Activated naive CD8-positive, alpha-beta T cell treated with anti-CD3 and anti-CD28 coated beads, Interleukin-2, amount 10 ng/mL, durations not matched to agents 7 days and 5 days (primary cell): ENCODE measurements at places on chromosomes 11 and 22. TPM values are rescaled to one million over a fixed set of nuclear protein-coding genes. Genes with fewer than 3 reads are reported as not detected.
A peak's percentile ranks its signal among the peaks of the same experiment; 100 is the strongest.

DNA sequence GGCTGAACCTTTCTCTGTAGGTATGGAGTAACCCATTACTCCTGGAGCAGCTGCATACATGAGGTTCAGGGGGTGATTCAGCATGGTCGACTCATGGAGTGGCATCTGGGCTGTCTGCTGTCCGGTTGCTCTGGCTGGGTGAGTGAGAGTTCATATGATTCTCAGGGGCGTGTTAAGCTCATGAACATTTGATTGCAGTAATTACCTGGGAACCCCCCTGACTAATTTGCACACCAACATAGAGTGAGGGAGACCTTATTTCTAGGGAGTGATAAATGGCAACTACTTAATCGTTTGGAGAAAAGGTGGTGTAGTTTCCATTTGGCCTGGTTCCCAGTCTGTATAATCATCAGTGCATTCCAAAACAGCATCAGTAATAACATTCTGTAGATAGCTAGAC lies 661.9 kb downstream of the ETS1 start:
- H3K4me1 ChIP-seq: no peaks in the 10 kb centered on the region
- H3K27ac ChIP-seq: no peak overlapping the region
- no peaks in the 10 kb centered on the region for H3K27me3 ChIP-seq

GRCh38 chr11:62360685-62361084 lies 23.4 kb downstream of the ASRGL1 start:
- H3K27ac ChIP-seq: no peak overlapping the region
- no peak for DNase-seq
- no peaks in the 10 kb centered on the region for H3K27me3 ChIP-seq
- no peaks in the 10 kb centered on the region for H3K4me1 ChIP-seq
- no peak overlapping the region for H3K4me3 ChIP-seq

GRCh38 chr11:129323896-129324502 lies 51.6 kb upstream of the BARX2 start:
- peaks cover 2% of the 10 kb centered on the region for H3K27me3 ChIP-seq
- H3K27ac ChIP-seq: no peak overlapping the region
- no peak for DNase-seq
- no peak overlapping the region for H3K4me3 ChIP-seq
- no peaks in the 10 kb centered on the region for H3K36me3 ChIP-seq

Gene POLA2
- total RNA-seq: 62.2 TPM

Gene SRRD
- 18.9 TPM for total RNA-seq

Gene RIBC2
- 12.1 TPM for total RNA-seq

Gene CAVIN3
- total RNA-seq: 1.6 TPM

Gene DUSP8
- 3.4 TPM for total RNA-seq

GRCh38 chr11:35357923-35358322 lies 61.4 kb downstream of the SLC1A2 start:
- H3K27ac ChIP-seq: no peak overlapping the region
- H3K4me1 ChIP-seq: peaks cover 4% of the 10 kb centered on the region
- no peaks in the 10 kb centered on the region for H3K36me3 ChIP-seq
- peaks cover 3% of the 10 kb centered on the region for H3K27me3 ChIP-seq
- H3K4me3 ChIP-seq: no peak overlapping the region

- no peaks in the 10 kb centered on the region for H3K36me3 ChIP-seq
- no peak for DNase-seq
- peaks cover 3% of the 10 kb centered on the region for H3K27me3 ChIP-seq
Observed at GRCh38 chr22:44971651-44972362, 38.0 kb downstream of the PHF21B start.

DNA sequence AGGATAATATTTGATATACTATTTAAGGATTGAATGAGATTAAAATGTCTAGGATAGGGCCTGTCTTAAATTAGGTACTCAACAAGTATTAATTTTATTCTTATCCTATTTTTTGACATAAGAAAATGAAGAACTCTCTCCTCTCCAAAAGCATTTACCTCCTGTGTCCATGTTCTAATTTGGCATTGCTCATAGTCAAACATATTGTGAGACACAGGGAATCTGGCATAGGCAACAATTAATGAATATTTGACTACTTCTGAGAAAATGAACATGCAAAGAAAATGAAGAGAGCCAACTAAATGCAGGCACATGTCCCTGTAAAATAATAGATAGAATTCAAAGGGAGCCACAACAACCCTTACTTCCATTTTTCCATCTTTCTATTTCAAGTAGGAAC lies 198.5 kb upstream of the C11orf87 start:
- peaks cover 2% of the 10 kb centered on the region for H3K27me3 ChIP-seq
- no peak overlapping the region for H3K4me3 ChIP-seq
- H3K36me3 ChIP-seq: no peaks in the 10 kb centered on the region
- H3K27ac ChIP-seq: no peak overlapping the region
- DNase-seq: no peak

GRCh38 chr22:22527312-22527711 lies 7.2 kb upstream of the ZNF280A start:
- H3K27me3 ChIP-seq: peaks cover 17% of the 10 kb centered on the region
- no peak for DNase-seq
- no peak overlapping the region for H3K27ac ChIP-seq

DNA sequence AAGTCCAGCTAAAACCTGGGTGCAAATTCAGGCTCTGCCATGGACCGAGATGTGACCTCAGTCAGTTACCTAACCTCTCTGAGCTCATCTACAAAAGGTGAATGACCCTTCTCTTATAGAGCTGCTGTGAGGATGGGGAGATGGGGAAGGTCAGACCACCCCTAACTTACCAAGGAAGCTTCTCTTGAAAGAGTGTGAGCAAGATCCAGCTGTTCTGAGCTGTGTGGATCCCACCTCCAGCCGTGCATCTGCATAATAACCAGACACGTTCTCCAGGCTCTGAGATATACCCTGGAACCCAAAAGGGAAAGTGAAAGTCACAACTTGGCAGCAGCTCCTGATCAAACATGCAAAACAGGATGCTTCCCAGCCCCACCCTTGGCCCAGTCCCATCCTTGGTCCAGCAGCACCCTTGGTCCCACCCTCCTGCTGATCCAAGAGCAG lies at the start of gene APOL3:
TSS of gene APOL3 (minus strand) at position 257 of the 444 bp plus-strand sequence. CDS start 11,700 bp downstream, outside the sequence.
- H3K4me3 ChIP-seq: peak within 1 kb of the TSS; percentile 90
- peaks cover 78% of the 10 kb centered on the region for H3K4me1 ChIP-seq
- no peaks in the 10 kb centered on the region for H3K27me3 ChIP-seq
- no peak for DNase-seq

Gene C11orf91
- total RNA-seq: not detected

DNA sequence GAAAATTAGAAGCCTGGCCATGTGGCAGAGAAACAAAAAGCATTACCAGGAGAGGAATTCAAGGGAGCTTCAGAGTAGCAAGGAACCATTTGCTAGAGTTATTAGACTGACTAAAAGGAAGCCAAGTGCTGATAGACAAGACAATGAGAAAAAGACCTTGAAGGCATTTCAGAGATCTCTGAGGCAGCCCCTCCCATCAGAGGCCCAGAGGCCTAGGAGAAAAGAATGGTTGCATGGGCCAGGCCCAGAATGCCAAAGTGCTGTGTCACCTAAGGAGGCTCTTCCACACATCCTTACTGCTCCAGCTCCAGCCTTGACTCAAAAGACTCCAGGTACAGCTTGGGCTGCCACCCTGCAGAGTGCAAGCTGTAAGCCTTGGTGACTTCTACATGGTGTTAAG lies 61.8 kb upstream of the POU2AF2 start:
- peaks cover 12% of the 10 kb centered on the region for H3K27me3 ChIP-seq
- no peak for DNase-seq
- H3K4me3 ChIP-seq: no peak overlapping the region
- no peak overlapping the region for H3K27ac ChIP-seq

- peaks cover 28% of the 10 kb centered on the region for H3K4me1 ChIP-seq
- peak overlapping the region; percentile 46 for H3K27ac ChIP-seq
- no peaks in the 10 kb centered on the region for H3K36me3 ChIP-seq
- H3K27me3 ChIP-seq: peaks cover 60% of the 10 kb centered on the region
- H3K4me3 ChIP-seq: peak overlapping the region; percentile 75
Observed at GRCh38 chr22:37804881-37805809, 2.6 kb upstream of the GCAT start.

- H3K27me3 ChIP-seq: peaks cover 2% of the 10 kb centered on the region
- H3K4me3 ChIP-seq: no peak overlapping the region
- H3K4me1 ChIP-seq: no peaks in the 10 kb centered on the region
- H3K36me3 ChIP-seq: no peaks in the 10 kb centered on the region
- no peak overlapping the region for H3K27ac ChIP-seq
Observed at GRCh38 chr11:116418388-116419041, 354.3 kb downstream of the BUD13 start.

GRCh38 chr11:96267496-96268032 lies 75.4 kb downstream of the MAML2 start:
- H3K27me3 ChIP-seq: no peaks in the 10 kb centered on the region
- peaks cover 49% of the 10 kb centered on the region for H3K4me1 ChIP-seq
- peak overlapping the region; percentile 80 for H3K27ac ChIP-seq
- peaks cover 51% of the 10 kb centered on the region for H3K36me3 ChIP-seq
- H3K4me3 ChIP-seq: peak overlapping the region; percentile 70

GRCh38 chr11:27720277-27720830 lies 20.1 kb upstream of the BDNF start:
- peak; percentile 39 for DNase-seq
- H3K4me1 ChIP-seq: peaks cover 3% of the 10 kb centered on the region
- H3K27ac ChIP-seq: no peak overlapping the region
- H3K36me3 ChIP-seq: peaks cover 8% of the 10 kb centered on the region

DNA sequence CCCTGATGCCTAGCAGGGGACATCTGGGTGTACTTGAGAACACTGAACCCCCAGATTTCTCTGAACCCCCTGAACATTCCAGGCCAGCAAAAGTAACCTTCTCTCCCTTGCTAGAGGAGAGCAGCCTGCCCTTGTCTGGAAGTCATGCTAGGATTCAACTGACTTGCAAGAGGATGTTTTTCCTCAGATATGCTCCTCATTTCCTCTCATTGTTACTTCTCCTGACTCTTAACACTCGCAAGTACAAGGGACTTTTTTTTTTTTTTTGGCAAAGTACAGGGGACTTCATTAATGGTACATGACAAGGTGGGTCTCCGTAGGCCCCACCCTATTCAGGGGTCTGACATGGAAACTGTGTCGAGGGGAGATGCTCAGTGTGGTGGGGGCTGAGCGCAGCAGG lies 6.3 kb upstream of the MCHR1 start:
- DNase-seq: no peak
- H3K4me1 ChIP-seq: peaks cover 17% of the 10 kb centered on the region
- no peaks in the 10 kb centered on the region for H3K27me3 ChIP-seq
- no peak overlapping the region for H3K4me3 ChIP-seq

Gene MRPL49
- total RNA-seq: 53.6 TPM

DNA sequence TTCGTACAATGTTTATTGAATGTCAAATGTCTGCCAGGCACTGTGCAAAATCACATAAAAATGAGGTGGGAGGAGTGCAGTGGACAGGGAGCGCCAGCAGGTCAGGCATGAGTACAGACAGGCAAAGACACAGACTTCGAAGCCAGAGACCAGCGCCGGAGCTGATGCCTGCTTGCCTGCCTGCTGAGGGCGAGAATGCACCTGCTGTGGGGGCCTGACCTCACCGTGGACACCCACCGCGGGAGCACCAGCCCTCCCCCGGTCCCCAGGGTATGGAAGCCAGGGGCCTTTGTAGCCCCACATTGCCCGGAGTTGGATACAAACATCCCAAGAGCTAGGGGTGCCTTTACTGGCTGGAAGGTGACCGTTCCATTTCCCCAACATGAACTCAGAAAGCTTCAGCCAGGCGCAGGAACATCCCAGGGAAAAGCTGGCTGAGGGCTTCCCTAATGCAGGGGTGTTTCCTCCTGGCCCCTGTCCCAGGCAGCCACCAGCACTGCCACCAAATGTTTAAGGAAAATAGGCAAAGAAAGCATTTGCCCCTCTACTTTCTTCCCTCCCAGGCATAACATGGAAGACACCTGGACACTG lies 17.9 kb downstream of the IFITM10 start:
- no peak overlapping the region for H3K4me3 ChIP-seq
- no peak for DNase-seq
- peaks cover 52% of the 10 kb centered on the region for H3K4me1 ChIP-seq

- no peaks in the 10 kb centered on the region for H3K36me3 ChIP-seq
- H3K4me1 ChIP-seq: no peaks in the 10 kb centered on the region
- no peak overlapping the region for H3K4me3 ChIP-seq
- peaks cover 2% of the 10 kb centered on the region for H3K27me3 ChIP-seq
- DNase-seq: no peak
Observed at GRCh38 chr11:117631336-117632140, 165.5 kb downstream of the DSCAML1 start.

DNA sequence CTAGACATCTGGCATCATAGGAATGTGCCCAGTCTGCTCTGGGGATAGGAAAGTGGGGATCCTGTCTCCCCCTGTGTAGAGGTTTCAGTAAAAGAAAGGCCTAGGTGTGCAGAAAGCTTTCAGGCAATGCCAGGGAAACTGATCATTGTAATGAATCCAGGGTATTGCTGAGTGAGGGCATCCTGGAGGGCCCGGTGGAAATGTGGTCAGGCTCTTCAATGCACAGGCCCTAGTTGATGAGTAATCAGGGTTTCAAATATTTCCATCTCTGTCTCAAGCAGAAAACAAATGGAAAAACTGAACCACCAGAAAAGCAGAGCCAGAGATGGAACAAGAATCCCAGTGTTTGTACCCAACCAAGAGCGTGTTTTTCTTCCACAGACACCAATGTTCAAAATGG lies 2.0 kb downstream of the CD3E start:
- peak overlapping the region; percentile 99 for H3K27ac ChIP-seq
- peaks cover 51% of the 10 kb centered on the region for H3K36me3 ChIP-seq
- DNase-seq: no peak
- no peaks in the 10 kb centered on the region for H3K27me3 ChIP-seq
- H3K4me1 ChIP-seq: peaks cover 66% of the 10 kb centered on the region
- H3K4me3 ChIP-seq: peak overlapping the region; percentile 96

DNA sequence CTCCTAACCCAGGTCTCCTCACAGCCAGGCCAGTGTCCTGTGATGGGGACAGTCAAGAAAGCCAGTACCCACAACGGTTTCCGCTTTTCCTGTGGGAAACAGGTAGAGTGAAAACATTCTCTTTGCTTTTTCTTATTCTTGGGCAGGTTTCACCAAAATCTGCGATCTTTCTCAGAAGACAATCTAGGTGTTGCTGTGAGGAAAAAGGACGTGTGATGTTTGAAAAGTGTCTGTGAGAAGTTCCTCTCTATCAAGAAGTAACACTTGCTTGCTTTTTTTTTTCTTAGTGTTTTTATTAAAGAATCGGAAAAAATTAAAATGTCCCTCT lies 9.2 kb upstream of the IL2RB start:
- no peak overlapping the region for H3K27ac ChIP-seq
- H3K27me3 ChIP-seq: no peaks in the 10 kb centered on the region
- H3K4me3 ChIP-seq: no peak overlapping the region
- DNase-seq: no peak
- peaks cover 9% of the 10 kb centered on the region for H3K36me3 ChIP-seq

Gene SCN3B
- total RNA-seq: not detected

Gene FJX1
- not detected for total RNA-seq
